ENCODE measurements at places on chromosomes 11 and 22.

DNA sequence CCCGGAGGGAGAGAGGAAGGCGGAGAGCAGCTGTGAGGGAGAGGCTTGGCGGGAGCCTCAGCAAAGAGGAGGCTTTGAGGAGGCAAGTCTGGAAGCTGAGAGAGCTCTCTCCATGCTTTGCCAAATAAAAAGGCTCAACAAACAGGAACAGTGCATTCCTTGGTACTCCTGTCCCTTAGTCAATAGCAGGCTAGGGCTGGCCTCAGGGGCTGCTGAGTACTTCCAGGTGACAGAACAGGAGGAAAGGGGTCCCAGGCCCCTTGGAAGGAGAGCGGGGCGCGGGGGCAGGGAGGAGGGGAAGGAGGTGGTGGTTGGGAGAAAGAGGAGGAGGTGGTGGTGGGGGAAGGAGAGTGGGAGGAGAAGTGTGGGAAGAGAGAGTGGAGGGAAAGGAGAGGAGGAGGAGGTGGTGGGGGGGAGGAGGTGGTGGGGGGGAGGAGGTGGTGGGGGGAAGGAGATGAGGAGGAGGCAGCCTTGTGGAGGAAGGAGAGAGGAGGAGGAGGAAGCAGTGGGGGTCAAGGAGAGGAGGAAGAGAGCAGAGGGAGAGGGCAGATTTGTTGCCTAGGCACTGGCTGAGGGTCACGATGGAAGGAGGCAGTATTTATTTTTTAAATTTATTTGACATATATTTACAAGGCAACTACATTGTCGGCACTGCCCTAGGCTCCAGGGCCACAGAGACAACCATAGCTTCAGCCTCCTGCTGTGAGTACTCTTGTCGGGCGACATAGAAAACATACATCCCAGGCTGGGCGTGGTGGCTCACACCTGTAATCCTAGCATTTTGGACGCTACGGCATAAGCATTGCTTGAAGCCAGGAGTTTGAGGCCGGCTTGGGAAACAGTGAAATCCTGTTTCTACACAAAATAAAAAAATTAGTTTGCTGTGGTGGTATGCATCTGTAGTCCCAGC, 74.2 kb upstream of the ZBED5 start:
- no peak for DNase-seq

GRCh38 chr11:272195-272930, 5.8 kb upstream of the NLRP6 start:
- no peak for DNase-seq

- peak; percentile 8 for DNase-seq
These were observed 57.4 kb downstream of the CHST1 start for GRCh38 chr11:45607995-45608394.

- DNase-seq = no peak
These were observed 19.0 kb downstream of the MICAL3 start for GRCh38 chr22:18005201-18005926.

DNA sequence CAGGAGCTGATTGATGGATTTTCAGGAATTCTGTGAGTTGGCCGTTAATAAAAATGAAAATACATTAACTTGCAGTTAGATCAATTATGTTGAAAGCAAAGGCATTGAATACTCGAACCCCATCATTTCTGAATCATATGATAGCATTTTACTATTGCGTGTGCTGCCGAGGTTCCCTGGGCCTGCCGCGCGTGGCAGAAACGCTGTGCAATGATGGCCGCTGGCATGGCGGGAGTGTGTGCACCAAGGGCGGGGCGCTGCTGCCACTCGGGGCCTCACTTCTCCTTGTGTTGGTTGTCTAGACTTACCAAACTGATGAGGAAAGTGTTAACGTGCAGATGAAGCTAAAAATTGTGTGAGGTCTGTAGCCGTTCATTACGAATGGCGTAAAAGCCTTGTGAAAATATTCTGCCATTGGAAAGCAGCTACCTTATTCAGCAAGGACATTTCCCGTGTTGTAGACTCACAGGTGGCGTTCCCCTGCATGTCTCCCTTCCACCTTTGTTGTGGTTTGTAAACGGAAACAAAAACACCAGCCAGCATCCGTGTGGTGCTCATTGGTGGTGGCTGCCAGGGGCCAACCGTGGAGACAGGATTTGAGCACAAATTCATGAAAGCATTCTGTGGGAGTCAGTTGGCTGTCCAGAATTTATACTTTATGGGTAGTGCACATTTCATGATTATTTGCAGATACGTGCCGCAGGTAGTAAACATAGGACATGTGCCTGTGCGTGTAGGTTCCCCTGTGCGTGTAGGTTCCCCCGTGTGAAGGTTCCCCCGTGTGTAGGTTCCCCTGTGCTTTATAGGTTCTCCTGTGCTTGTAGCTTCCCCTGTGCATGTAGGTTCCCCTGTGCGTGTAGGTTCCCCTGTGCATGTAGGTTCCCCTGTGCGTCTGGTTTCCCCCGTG, 5.9 kb upstream of the GRAMD4 start:
- no peak for DNase-seq

DNA sequence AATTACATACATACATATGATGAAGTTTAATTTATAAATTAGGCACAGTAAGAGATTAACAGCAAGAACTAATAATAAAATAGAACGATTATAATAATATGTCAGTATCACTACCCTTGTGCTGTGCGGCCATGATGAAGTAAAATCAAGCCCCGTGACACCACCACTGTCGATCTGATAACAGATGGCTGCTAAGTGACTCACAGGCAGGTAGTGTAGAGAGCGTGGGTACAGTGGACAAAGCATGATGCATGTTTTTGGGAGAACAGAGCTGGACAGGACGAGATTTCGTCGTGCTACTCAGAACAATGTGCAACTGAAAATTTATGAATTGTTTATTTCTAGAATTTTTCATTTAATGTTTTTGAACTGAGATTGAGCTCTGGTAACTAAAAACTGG, 108.4 kb upstream of the TIMP3 start:
- DNase-seq = peak; percentile 8

DNA sequence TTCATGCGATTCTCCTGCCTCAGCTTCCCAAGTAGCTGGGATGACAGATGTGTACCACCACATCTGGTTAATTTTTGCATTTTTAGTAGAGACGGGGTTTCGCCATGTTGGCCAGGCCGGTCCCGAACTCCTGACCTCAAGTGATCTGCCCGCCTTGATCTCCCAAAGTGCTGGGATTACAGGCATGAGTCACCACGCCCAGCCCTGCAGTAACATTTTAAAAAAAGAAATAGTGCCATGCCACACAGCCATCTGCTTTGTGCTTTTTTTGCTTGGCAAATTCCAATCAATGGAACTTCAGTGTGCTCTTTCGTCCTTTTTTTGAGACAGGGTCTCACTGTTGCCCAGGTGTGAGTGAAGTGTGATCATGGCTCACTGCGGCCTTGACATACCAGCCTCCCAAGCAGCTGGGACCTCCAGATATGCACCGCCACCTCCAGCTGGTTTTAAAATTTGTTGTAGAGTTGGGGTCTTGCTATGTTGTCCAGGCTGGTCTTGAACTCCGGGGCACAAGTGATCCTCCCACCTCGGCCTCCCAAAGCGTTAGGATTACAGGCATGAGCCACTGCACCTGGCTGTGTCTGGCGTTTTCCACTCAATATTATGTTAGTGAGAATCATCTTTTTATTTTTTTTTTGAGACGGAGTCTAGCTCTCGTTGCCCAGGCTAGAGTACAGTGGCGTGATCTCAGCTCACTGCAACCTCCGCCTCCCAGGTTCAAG, 1.8 kb upstream of the CHADL start:
- DNase-seq = peak; percentile 11

- DNase-seq = no peak
These were observed 8.4 kb downstream of the INCENP start for GRCh38 chr11:62132191-62132590.

DNA sequence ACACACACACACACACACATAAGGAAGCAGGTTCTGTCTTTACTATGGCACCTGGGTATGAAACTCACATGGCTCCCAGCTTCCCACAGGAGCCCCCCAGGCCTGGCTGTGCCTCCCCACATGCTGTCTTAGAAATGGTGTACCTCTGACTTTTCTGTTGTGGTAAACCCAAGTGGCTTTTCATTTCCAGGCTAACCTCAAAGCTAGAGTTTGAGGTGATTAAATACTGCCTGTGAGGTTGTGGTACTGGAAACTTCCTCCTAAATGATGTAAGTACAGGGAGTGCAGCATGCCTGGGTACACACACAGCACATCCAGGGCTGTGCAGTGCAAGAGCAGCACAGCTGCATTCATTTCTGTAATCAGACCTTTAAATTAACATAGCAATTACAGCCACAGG, 34.4 kb downstream of the ME3 start:
- DNase-seq = peak; percentile 22

DNA sequence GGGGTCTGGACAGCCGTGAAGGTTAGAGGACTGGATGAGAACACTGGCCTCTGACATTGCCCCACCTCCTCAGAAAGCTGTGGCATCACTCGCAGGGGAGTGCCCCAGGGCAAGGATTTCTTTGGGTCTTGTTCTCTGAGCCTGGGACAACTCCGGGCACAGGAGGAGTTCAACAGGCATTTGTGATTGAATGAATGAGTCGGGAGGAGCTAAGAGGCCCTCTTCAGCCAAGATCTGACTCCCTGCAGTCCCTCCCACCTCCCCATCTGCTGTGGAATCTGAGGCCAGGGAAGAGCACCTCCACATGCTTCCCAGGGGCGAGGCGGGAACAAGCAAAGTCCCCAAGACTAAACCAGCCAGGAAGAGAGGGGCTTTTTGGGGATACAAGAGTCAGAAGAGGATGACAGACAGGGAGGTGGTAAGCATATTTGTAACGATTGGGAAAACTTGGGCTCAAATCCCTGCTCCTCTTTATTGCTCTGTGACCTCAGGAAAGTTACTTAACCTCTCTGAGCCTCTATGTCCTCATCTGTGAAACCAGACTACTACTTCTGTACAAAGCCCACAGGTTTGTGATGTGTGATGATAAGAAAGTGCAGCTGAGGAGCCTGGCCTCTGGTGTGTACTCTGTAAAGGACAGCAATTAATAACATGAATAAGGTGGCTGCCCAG, 6.4 kb downstream of the TP53I11 start:
- DNase-seq = no peak

GRCh38 chr11:60923800-60924109, 505 bp upstream of the TMEM132A start:
- DNase-seq = no peak

DNA sequence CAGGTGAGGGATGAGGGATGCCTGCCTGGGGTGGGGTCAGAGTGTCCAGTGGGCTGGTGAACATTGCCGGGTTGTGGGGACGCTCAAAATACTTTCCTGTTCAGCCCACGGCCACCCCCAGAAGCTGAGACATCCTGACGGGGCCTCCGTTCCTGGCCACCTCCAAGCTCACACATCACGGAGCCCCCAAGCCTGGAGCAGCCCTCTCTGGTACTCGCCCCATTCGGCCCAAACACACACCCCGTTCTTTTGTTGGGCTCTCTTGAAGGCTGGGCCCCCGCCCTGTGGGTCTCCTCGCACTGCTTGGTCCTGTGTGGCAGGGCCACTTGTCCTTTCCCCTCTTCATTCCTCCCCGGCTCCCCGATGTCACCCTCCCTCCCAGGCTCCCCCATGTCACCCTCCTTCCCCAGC, 442.6 kb downstream of the TBC1D22A start:
- DNase-seq = no peak

- DNase-seq = peak; percentile 8
These were observed 77.7 kb downstream of the MORC2 start for GRCh38 chr22:30890686-30891442.

DNA sequence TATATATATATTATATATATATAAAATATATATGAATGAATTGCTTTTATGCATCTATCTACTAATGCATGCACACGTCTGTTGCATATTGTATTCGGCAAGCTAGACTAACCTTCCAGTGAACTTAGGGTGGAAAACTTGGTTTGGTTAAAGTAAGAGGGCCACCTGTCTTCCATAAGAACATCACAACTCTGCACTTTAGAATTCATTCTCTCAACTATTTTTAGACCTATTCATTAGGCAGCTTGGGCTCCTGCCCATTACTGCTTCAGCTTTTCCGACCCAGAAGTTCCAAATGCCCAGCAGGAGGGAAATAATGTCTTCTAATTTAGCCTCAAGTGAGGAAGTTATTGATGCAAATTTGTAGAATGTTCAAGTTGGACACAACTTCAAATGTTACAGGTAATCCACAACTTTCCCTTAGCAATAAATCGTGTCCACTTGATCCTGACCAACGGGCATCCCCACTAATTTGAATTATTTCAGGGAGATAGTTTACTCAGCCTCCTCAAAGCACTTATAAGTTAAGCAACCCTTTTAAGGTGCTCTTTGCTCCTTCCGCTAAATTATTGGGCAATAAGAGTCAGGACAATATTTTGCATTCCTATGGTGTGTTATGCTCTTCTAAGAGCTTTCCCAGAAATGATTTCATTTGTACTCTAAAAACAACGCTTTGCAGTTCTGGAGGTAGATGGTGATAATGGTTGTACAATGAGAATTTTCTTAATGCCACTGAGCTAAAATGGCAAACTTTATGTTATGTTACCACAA, 132.3 kb downstream of the OPCML start:
- DNase-seq = no peak

- no peak for DNase-seq
These were observed 236.1 kb downstream of the NXPE2 start for GRCh38 chr11:114914231-114915005.

- DNase-seq = no peak
These were observed 43.1 kb downstream of the C22orf31 start for GRCh38 chr22:29018293-29019189.

DNA sequence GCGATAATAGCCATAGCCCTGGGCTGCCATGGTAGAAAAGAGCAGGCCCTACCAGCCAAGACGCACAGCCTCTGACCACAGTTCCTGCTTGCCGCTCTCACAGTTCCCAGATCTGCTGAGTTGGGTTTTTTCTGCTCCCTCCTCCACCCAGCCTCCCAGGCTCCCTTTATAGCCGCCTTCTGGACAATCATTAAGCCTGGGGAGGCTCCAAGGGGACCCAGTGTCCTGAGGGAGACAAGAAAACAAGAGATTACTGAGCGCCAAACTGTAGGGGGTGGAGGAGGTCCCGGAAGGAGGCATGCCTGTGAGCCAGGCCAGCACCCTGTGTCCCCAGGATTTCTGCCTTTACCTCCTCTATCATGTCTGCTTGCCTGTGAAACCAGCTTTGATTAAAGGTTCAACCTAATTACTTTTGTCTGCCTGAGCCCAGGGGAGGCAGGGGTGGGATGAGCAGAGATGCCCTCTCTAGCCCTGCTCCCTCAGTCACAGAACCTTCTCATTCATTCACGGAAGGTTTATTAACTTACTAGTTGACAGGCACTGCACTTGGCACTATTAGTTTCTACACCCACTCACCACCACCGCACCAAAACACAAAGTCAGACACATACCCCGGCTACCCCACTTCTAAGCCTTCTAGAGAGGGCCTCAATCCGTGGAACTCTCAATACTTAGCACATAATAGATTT, 1.2 kb downstream of the SLC37A4 start:
- no peak for DNase-seq

DNA sequence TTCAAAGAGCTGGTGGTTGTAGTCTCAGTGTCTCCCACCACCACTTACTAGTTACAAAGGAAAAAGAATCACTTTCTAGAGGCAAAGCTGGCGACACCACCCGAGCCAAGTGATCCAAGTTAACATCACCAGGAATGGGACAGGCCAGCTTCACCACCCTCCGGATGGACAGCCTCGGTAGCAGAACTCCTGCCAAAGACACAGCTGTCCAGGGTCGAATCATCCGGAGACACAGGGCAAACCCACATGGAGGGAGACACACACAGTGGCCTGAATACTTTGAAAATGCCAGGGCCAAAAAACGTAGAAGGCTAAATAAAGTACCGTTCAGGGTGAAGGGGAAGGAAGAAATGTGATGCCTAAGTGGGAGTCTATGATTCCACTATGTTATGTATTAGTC, 33.1 kb downstream of the KCNQ1 start:
- no peak for DNase-seq
